ENCODE measurements at places on chromosomes 6 and 20. TPM values are rescaled to one million over a fixed set of nuclear protein-coding genes. Genes with fewer than 3 reads are reported as not detected.

The MAVS gene
- 48.7 TPM for total RNA-seq

The LRFN2 gene
- total RNA-seq, result not detected

The COL9A1 gene
- not detected for total RNA-seq

The HLA-A gene
- total RNA-seq, result 200 TPM

The DLK2 gene
- total RNA-seq, result not detected

The MCM8 gene
- total RNA-seq, result 18.0 TPM

The HCK gene
- not detected for total RNA-seq

The ZC2HC1B gene
- total RNA-seq, result not detected
